ENCODE measurements at places on chromosomes 4 and X.

GRCh38 chr4:112348488-112349158 lies 51.5 kb downstream of the ALPK1 start:
- DNase-seq: peak; percentile 73

DNA sequence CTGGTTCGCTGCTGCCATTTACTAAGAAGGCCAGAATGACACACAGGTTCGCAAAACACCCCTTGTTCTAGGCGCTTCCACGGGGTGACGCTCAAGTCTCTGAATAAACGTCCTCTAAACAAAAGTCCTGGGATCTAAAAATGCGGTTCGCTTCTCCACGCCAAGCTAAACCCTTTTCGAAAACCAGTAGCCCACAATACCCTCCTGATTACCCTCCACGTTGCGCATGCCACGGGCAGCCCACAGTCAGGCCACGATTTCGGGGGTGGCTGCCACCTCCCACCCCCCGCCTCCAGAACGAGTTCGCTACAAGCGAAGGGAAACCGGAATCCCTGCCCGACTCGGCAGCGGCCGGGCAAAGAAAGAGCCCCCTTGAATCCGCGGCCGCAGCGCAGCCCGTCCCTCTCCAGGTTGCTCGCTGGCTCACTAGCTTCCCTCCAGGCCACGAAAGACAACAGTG lies 423 bp downstream of the RPL39 start:
- DNase-seq: peak; percentile 48

DNA sequence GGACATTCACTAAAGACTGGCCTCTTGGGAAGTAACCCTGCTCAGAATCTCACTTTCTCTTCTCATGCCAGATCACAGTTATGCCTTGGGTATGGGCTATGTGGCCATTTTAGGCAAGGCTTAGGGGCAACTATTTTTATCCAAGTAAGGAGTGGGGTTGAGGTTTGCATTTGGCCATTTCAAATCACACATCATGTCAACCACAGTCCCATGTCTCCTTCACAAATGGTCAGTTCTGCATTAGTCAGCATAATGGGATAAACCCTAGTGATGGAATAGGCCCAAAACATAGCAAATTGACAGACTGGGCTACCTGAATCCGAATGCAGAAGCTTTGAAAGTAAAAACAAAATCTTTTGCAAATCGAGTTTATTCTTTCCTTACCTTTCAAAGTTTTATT lies 827 bp upstream of the RTL3 start:
- no peak for DNase-seq

DNA sequence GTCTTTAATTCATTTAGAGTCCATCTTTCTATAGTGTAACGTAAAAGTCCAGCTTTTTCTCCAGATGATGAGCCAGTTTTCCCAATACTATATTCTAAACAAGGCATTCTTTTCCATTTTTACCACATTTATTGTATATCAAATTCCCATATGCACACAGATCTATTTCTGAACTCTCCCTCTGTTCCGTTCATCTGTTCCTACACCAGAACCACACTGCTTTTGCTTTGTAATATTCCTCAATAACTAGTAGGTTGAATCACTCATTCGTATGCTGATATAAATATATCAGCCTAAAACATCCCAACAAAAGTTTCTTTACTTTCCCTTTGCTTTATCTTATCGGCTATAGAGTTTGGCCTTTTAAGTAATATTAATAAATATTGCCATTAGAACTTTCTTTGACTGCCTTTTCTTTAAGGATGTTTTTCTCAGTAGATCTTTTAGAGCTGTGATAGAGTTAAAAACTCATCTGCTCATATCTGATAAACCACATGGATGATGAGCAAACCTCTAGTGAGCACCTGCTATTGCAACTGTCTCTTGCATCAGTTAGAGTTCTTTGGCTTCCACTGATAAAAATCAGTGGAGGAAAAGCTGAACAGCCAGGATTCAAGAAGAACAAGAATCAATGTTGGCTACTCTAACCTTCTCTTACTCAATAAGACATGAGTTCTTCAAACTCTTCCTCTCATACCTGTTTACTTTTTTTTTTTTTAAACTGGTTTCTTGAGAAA lies 13.1 kb upstream of the RPL34 start:
- DNase-seq: no peak

DNA sequence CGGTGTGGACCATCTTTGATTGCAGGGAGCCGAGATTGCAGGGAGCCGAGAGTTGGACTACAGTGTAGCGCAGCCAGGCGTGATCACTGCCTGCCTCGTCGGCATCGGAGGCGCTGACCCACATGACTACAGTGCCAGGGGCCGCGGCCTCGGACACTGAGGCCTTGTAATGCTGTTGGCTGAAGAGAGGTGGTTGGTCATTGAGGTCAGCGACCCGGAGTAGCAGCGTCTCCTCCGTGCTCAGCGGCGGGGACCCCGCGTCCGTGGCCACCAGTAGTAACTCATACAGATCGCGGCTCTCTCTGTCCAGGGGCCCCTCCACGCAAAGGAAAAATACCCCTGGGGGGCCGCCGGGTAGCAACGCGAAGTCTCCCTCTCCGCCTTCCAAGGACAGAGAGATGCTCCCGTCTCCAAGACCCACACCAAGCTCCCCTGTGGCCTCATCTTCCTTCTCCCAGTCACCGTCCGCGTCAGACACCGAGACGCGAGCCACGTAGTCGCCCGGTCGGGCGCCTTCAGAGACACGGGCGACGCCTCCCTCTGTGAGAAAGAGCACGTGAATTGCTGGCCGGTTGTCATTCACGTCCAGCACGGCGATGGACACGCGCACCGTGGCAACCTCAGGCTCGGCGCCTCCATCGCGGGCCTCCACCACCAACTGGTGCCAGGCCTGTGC lies 1.9 kb downstream of the DCHS2 start:
- DNase-seq: no peak

GRCh38 chr4:37767546-37767945 lies 58.9 kb upstream of the PGM2 start:
- DNase-seq: peak; percentile 59

- DNase-seq: no peak
Observed at GRCh38 chr4:179662522-179662921, 2220.3 kb upstream of the AGA start.

- DNase-seq: peak; percentile 12
Observed at GRCh38 chr4:159235779-159236368, 133.0 kb downstream of the RAPGEF2 start.

GRCh38 chr4:23930750-23931488 lies 41.1 kb upstream of the PPARGC1A start:
- peak; percentile 32 for DNase-seq

- DNase-seq: no peak
Observed at GRCh38 chr4:1945124-1945895, 63.5 kb downstream of the NELFA start.

- no peak for DNase-seq
Observed at GRCh38 chr4:98674404-98675173, 16.2 kb upstream of the TSPAN5 start.

GRCh38 chrX:74593593-74593992 lies 20.8 kb downstream of the RLIM start:
- peak; percentile 39 for DNase-seq
